ENCODE measurements at places on chromosomes 2 and 18. TPM values are rescaled to one million over a fixed set of nuclear protein-coding genes. Genes with fewer than 3 reads are reported as not detected.

FN1 gene
- 1,248 TPM for total RNA-seq

DNA sequence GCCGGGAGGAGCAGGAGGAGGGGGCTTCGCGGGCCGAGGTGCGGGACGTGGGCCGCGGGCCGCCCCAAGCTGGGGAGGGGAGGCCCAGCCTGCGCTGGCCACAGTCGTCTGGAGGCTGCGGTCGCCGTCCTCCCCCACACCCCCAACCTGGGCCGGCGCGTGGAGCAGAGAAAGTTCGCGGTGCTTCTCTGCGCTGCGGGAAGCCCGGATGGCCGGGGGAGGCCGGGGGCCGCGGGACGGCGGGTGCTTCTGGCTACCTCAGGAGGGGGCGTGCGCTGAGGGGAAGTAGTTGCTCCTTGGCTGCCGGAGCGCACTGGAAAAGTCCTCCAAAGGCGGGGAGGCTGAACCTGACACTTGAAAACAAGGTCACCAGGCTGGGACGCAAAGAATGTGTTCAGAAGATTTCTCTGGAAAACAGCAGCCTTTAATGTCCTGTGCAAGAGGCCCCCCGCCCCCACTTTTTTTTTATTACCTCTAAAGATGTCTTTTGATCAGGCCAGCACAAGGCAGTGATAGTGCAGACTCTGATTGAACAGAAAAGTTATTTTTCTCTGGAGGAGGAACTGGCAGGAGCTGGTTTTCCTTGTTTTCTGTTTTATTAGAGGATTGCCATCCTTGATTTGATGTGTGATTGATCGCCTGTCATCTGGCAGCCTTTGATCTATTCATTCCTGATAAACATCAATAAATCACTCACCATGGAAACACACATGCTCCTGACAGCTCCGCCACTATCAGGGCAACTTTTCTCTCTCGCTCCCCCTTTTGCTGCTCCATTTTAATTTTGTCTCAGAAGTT lies 1.6 kb downstream of the TSHZ1 start:
- peak; percentile 63 for DNase-seq

- DNase-seq: no peak
Observed at GRCh38 chr2:146323564-146323963, 1521.3 kb upstream of the ACVR2A start.

DNA sequence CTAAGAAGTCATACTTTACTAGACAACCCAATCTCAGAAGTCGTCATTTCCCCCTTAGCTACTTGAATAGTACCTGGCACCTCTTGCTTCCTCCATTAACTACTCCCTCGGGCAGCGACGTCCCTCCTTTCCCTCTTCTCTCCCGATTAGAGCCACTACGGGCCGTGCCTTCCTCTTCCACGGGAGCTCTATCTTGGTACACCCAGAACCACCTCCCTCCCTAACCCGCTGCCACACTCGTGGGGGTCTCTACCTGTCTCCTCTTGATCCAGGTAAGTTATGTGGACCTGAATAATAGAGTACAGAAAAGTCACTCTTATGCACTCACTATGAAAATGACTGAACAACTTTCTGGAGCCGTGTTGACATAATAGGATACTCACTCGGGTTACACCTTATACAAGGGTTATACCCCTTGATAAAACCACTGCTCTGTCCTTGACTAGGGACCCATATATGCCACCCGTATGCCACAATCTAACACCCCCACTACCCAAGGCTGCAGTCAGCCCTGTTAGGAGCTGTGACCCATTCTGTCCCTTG lies 595 bp upstream of the HDHD2 start:
- DNase-seq: no peak

DNA sequence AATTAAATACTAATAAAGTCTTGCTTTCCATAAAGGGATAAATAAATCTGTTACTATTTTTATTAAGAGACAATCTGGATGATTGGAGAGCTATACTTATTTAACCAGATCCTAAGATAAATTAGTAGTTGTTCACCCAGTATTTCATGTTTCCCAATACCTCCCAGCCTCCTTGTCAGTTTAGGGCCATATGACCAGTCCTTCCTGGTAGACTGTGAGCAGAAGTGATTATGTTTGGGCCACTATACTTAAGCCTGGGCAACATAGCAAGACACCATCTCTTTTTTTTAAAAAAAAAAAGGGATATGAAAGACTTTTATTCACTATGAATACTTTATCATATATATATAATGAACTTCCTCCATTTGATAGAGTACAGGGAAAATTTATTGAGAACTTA lies 48.8 kb upstream of the PPM1B start:
- DNase-seq: no peak

Data from lower lobe of right lung (tissue), 2 donors.